ENCODE measurements at places on chromosomes 6 and 20.

DNA sequence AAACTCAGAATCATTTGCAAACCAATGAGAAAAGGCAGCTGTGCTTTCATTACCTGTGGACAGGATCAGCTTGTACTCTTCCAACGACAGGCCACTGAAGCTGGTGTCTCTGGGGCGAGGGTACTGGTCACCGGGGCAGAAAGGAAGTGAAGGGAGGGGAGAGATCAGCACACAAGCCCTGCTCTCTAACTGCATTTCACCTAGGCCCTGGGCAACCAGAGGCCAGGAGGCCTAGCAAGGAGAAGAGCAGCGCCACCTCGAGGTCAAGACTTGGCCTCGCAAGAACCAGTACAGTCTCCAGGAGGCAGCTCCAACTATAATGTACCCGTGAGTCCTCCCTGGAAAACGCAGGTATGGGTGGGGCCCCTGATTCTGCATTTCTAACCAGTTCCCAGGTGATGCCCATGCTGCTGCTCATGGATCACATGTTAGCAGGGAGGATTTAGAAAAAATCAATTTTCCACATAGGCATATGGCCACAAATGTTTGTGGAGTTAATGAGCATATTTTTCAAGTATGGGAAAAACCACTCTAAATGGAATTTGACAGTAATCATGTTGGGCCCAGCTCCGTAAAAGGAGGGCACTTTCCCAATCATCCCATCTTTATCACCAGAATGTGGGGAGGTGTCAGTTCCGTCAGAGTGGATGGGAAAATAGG, 11.0 kb downstream of the UQCC2 start:
- peak; percentile 61 for DNase-seq

GRCh38 chr20:62617711-62618483, 24.4 kb upstream of the SLCO4A1 start:
- peak; percentile 69 for DNase-seq

DNA sequence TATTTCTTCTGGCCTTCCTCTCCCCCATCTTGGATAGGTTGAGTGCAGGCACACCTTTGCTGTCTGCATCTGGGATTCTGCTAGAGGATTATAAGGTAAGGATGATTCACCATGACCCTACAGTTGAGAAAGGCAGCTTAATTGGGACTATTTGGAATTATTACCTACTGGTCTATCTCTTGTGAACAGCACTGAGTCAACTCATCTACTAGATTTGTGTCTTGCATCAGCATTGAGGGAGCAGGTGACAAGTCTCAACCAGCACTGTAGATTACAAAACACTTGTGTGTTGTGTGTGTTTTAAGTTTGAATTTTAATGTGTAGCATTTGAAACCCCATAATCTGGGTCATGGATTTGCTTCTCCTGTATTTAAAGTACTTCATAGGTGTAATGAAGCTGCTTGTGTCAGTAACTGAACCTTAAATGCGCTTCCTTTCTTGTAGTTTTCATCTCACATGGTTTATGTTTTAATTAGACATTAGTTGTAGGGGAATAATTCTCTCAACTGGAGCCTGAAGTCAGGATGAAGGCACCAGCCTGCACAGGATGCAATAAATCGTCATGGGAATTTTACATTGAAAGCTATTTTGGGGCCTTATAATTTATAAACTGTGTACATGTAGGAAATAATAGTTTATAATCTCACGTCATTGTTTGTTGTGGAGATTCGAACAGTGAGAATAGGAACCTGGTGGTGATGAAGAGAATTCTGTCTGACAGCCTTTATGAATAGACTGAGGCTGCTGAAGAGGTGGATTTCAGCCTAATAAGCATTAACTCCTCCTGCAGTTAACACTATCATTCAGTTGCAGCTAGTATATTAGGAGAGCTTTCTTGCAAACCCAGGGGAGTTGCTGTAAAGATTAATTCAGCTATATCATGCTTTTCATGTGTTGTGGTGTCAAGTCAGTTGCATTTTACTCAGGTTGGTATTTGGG, 125.1 kb downstream of the JARID2 start:
- DNase-seq = no peak

GRCh38 chr20:387520-387919, 7.0 kb downstream of the TRIB3 start:
- DNase-seq = no peak

DNA sequence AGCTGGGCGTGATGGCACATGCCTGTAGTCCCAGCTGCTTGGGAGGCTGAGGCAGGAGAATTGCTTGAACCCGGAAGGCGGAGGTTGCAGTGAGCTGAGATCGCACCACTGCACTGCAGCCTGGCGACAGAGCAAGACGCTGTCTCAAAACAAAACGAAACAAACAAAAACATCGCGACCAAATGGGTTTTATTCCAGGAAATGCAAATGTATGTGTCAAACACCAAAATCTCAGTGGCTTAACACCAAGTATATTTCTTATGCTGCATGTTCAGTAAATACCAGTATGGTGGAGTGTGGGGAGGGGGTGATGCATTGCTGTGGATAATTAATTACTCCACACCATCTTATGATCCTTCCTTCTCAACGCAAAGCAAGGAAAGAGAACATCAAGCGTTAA, 28.1 kb downstream of the ACTR5 start:
- no peak for DNase-seq

GRCh38 chr20:18466574-18466893, 296 bp downstream of the DZANK1 start:
- DNase-seq = no peak

DNA sequence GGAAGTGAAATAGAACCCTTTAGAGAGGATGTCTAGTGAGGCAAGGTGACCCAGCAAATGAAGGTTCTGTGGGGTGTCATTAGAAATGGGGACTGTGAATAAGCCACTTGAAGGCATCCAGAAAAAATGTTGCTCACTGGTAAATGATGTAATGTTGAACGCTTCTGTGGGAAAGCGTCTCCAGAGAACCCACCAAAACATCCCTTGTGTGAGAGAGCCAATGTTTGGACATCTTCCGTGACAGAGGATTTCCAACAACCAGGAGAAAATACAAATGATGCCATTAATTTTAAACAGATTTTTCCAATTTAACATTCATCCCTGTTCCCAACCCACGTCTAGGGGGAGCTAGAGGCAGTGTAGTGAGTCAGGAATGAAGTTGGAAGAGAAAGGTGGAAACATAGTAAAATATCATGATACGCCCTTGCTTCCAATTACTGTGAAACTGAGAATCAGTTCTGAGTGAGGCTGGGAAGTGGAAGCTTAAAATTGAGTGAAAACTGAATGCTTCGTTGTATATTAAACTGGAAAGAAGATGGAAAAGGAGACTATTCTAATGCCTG, 584.2 kb downstream of the CD109 start:
- DNase-seq = no peak

GRCh38 chr20:49297605-49298530, 20.0 kb upstream of the ZNFX1 start:
- no peak for DNase-seq

- peak; percentile 13 for DNase-seq
Measured at GRCh38 chr20:38601216-38602184, at the start of gene ARHGAP40. Gene ARHGAP40 (plus strand): TSS chr20:38601809.

GRCh38 chr6:153135681-153136080, 4.6 kb upstream of the RGS17 start:
- DNase-seq = no peak

- no peak for DNase-seq
Measured at GRCh38 chr6:83057705-83058321, 7.8 kb downstream of the UBE3D start.

GRCh38 chr6:15501826-15502445, 160.9 kb downstream of the DTNBP1 start:
- DNase-seq = no peak

GRCh38 chr20:51208162-51208561, 185.3 kb upstream of the KCNG1 start:
- no peak for DNase-seq

GRCh38 chr6:24822696-24823095, 24.0 kb upstream of the ARMH2 start:
- DNase-seq = no peak

DNA sequence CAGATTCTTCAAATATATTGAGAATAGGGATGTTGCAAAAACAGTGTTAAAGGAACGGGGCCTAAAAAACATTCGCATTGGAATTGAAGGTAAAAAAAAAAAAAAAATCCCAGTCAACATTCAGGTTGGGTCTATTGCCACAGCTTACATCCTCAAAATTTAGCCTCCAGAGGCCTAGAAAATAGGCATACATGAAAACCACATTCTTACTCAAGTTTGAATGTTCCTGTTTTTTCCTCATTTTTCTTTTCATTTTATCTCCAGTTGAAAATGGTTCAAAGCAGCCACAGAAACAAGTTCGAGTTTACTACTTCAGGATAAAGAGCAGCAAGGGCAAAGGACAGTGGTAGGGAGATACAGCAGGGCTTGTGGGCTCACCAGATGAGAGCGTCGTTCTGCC, 41.9 kb downstream of the KCTD20 start:
- no peak for DNase-seq

DNA sequence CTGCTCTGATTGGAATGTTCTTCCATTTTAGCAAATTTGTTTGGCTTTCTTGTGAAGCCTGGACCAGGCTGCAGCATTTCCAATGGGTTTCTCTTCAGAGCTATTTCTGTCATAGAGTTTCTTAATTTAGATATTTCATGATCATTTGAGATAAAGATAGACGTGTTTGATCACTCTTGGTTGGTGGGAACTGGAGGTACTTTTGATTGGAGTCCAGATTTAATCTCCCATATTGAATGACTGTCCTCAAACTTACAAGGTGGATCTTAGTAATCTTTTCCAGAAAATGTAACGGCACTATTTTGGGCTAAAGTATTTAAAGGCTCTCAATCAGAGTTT, 29.2 kb downstream of the RNF144B start:
- DNase-seq = no peak

GRCh38 chr6:97282238-97282725, 734 bp downstream of the MMS22L start:
- no peak for DNase-seq

- DNase-seq = no peak
Measured at GRCh38 chr20:5395932-5396727, 79.4 kb upstream of the PROKR2 start.

GRCh38 chr20:3749689-3750531, 17.4 kb downstream of the HSPA12B start:
- DNase-seq = no peak

- no peak for DNase-seq
Measured at GRCh38 chr20:62603907-62604785, 38.2 kb upstream of the SLCO4A1 start.

DNA sequence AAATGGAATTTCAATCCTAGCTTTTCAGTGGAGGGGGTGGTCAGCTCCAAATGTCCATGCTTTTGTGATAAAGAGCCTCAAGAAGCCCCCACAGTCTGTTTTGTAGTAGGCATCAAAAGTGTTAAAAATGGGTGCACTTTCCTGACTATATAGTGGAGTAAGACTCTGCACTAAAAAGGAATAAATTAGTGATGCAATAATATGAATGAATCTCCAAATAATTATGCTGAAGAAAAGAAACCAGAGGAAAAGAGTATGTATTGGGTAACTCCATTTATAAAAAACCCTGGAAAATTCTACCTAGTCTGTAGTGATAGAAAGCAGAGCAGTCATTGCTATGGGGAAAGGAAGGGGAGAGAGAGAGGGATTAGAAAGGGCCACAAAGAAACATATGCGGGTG, 310.4 kb upstream of the SUPT3H start:
- DNase-seq = no peak

DNA sequence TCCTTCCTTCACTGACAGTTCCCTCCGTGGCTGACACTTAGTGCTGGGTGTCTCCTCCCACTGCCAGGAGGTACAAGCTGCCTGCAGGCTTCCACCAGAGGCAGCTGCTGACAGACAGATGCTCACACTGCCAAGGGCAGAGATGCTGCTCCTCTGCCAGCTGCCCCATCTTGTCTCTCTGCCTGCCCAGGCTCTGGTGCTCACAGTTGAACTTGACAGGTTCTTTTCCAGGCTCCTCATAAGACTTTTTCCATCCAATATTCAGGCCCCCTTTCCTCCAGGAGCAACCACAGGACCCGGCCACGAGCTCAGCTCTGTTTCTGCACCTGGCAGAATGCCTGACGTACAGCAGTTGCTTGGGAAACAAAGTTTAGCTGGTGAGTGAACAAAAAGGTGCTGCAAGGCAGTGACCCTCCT, 79.8 kb downstream of the PSMB1 start:
- DNase-seq = no peak

DNA sequence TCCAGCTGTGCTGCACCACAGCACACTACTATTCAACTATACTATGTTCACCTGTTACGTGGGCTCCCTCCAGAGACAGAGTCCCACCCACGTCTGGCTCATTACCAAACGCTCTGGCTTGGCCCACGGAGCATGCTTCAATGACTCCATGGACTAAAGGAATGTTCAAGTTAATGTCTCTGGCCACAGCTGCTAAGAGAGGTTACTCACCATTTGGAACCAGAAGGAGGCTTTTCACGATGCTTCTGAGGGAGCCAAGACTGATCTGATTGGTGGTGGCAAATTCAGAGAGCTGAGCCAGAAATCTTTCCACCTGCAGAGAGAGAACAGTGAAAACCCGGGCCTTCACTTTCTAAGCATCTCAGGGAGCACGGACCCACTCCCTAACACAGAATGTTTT, 15.6 kb downstream of the COMMD7 start:
- DNase-seq = no peak

GRCh38 chr6:108651340-108652227, 90.9 kb downstream of the FOXO3 start:
- DNase-seq = no peak

- DNase-seq = no peak
Measured at GRCh38 chr6:105484238-105485161, 81.6 kb upstream of the PREP start.

GRCh38 chr20:44747166-44748004, 1.7 kb downstream of the KCNK15 start:
- peak; percentile 33 for DNase-seq

- DNase-seq = no peak
Measured at GRCh38 chr20:37418591-37419109, 72.7 kb downstream of the SRC start.

DNA sequence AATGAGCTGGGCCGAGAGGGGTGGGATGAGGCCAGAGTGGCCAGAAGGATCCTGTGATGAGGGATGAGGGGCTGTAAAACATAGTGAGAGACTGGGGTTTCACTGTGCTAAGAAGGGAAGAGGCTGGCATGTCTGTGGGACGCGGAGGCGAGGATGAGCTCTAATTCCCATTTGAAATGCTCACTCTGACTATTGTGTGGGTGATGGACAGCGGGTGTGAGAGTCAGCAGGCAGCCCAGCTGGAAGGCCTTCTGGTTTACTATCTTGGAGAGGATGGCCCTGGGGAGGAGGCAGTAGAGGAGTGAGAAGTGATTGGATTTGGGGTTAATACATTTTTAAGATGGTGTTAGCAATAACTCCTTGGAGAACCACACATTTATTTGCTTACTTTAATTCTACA, 9.5 kb upstream of the MICA start:
- DNase-seq = no peak

Measured in stimulated activated naive B cell treated with anti-CD40 and anti-IgM and Interleukin-4, amounts not matched to agents 10 μg/mL and 1 μg/mL and 100 μg/mL, for 72 hours (primary cell).